ENCODE measurements at places on chromosomes 2 and 18.

DNA sequence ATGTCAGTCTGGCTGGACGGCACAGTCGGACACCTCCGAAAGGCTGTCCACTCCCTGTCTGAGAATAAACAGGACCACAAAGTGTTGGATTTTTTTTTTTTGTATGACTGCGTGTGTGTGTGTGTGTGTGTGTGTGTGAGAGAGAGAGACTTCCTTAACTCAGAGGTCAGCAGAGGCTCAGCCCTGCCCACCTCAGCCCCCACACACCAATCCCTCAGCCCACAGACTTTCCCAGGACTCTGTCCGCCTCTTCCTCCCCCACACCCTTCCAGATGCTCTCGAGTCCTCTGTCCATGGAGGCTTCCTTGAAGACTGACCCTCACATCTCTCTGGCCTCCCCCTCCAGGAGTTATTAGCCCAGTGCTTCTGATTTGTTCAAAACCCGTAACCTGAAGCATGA is 147.3 kb downstream of the BCL11A start:
- DNase-seq = no peak

- DNase-seq = no peak
These were observed 138.3 kb downstream of the ZBTB7C start for GRCh38 chr18:48270929-48271328.

GRCh38 chr2:134682726-134683125 is 36.1 kb downstream of the TMEM163 start:
- DNase-seq = no peak

GRCh38 chr18:49016648-49017539 is 66.1 kb upstream of the SMAD7 start:
- DNase-seq = peak; percentile 72

DNA sequence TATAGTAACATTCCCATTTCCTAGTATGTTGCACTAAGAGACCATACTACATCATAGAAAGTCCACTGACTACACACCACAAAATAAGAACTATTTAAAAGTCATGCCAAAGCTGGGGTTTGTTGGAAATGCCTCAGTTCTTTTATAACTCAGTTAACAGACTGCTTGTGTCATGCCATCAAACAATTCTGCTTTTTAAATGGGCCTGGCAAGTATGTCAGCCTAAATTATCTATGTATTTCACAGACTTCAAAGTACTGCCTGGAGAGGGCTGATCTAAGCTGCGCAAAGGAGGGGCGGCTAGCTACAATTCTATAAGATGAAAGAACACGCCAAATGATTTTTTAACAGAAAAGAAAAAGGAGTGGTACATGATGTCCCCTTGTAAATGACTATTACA is 49.6 kb downstream of the FARSB start:
- DNase-seq = no peak

- no peak for DNase-seq
These were observed 72.3 kb upstream of the CPO start for GRCh38 chr2:206867006-206867405.

GRCh38 chr18:13587937-13588336 is 138.4 kb downstream of the FAM210A start:
- DNase-seq = no peak

Data from myocyte (in vitro differentiated cells).